ENCODE measurements at places on chromosomes 7 and 10.

GRCh38 chr10:119414081-119414611, 128.4 kb downstream of the RGS10 start:
- DNase-seq = peak; percentile 28

DNA sequence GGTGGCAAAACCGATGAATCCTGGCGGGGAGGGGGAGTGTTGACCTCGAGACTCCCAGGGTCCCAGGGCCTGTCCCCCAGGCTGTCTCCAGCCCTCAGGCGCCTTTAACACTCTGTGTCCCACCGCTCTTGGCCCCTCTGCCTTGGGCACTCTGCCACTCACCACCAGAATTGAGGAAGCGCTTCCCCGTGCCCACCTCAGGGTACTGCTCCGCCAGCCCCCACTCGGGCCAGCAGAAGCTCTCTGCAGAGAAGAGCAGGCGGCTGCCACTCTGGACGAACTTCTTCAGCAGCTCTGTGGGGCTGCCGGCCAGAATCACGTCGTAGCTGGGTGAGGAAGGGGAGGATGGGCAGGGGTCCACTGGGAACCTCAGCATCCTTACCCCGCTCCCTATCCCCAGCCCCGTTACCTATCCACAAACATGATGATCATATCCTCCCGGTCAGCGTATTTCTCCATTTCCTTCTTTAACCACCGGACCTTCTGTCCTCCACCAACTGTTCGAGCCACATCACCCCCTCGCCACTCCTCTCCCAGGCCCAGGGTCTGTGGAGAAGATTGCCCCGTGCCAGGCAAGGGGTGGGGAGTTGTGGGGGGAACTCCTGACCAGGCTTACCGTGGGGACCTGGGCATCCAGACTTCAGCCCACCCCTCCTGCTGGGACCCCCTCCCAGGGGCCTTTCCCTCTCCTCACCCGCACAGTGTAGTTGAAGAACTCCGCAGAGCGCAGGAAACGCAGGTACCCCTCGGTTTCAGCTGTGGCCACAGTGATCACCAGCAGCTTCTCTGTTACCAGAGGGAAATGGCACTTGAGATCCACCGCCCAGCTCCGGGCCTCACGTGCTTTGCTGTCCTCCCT, 1.2 kb downstream of the PLOD3 start:
- no peak for DNase-seq

- no peak for DNase-seq
Measured at GRCh38 chr7:120553491-120553890, 280.5 kb downstream of the KCND2 start.

- DNase-seq = no peak
Measured at GRCh38 chr7:133233142-133233541, 19.7 kb upstream of the EXOC4 start.

GRCh38 chr7:149859369-149859768, 14.4 kb upstream of the ATP6V0E2 start:
- no peak for DNase-seq

- DNase-seq = peak; percentile 76
Measured at GRCh38 chr7:149872419-149873073, 1.2 kb upstream of the ATP6V0E2 start.

DNA sequence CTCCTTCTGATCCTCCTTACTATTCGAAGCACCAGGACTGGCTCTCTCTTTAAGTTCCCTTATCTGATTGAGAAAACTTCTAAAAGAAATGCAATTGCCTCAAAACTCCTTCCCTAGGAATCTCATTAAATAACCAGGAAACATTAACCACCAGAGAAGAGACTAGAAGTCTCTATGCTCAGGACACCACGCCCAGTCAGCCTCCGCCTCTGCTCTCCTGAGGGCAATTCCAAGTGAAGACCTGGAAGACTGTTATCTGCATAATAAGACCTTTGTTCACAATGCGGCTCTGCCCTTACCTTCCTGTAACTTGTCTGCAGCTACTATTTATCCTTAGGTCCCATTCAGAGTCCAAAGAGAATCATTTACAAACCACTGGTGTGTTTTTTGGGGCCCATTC, 78.8 kb downstream of the ELMO1 start:
- no peak for DNase-seq

DNA sequence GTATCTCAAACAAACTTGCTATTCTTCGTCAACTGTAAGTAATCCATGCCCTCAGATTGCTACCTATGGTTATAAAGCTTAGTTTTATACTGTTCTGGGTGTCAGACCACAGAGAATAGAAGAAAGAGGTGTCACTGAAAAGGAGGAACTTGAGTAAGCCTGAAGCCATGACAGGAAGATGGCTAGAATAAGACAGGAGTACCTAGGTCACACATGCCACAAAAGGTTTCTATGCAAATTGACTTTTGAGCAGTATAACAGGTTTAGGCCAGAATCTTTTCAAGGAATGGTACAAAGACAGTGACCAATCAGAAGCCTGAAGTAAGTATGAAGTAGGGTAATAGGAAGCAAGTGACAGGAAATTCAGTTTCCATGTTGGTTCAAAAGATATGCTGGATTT, 23.5 kb downstream of the FBXW4 start:
- DNase-seq = no peak

DNA sequence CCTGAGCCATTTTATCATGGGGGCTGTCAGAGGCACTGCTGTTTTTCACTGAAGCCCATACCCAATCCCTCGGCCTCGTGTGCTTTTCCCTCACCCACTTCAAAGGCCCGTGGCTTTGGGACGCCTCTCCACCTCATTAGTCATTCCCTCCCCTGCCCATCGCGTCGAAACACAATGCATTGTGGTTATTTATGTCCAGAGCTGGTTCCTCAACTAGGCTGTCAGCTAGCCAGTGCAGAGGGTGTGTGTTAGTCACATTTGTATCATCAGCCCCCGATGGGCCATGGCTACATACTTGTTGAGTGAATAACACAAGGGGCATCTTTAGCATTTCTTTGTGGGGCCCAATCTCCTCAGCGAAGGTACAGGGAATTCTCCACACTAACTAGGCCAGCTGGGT, 3.8 kb upstream of the CRCP start:
- peak; percentile 82 for DNase-seq

- DNase-seq = no peak
Measured at GRCh38 chr7:99105756-99106155, 38.2 kb downstream of the SMURF1 start.

DNA sequence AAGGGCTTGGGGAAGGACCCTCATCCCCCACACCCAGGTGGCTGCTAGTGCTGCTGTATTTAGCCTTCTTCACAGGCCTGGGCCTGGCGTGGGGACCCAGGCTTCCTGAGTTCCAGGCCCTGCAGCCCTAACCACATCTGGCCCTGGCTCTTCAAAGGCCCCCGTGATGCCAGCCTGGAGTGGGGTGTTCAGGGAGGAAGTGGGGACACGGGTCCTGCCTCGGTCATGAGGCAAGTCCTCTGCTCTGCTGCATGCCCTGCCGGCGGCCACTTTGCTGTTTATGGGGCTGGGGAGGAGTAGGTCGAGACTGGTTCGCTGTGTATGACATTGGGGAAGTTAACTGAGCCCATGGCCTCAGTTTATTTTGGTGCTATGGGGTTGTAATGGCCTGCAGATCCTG, 8.5 kb upstream of the AQP1 start:
- DNase-seq = no peak

DNA sequence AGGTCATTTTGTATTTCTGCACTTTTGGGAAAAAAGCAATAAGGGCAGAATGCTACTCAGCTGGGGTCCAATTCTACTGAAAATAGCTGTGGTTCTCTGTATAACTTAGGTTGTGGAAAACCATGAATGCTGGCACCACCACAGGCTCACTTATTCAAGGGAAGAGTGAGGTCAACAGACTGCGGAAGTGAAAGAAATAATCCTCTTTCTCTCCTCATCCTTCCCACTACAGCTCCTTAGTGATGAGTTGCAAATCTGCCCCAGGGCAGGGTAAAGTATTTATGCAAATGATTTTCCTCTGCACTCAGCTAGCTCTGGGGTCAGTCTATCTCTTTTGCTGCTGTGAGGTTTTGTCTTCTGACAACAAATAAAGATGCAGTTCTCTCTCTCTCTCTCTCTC, 74.1 kb upstream of the PTPRZ1 start:
- DNase-seq = no peak

DNA sequence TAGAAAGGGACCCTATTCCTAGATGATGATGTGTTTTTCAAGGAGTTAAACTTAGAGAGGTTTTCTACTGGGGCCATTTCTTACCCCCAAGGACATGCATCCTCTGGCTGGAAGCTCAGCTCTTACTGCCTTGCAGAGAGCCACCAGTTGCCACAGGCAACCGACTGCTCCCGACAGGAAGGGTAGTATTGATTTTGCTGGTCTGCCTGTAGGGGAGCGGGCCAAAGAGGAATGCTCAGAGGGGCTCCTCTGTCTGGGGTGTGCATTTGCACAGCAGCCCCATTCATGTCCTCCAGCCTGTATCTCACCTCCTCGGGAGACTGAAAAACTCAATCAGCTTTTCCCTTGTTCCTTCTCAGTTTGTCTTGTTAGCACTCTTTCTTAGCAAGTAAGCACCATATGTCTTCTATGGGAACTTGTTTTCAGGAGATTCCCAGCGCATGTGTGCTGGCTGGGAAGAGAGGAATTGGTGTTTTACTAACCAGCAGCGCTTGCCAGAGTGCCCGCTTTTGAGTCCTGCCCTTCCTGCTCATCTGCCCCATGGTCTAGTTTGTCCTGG, 739.0 kb upstream of the GALNT17 start:
- no peak for DNase-seq

- peak; percentile 79 for DNase-seq
Measured at GRCh38 chr10:93991596-93992284, 2.0 kb upstream of the PLCE1 start.

GRCh38 chr7:1055956-1056784, 11.8 kb downstream of the GPR146 start:
- DNase-seq = no peak

- DNase-seq = no peak
Measured at GRCh38 chr7:305410-306151, 15.6 kb downstream of the FOXL3 start.

DNA sequence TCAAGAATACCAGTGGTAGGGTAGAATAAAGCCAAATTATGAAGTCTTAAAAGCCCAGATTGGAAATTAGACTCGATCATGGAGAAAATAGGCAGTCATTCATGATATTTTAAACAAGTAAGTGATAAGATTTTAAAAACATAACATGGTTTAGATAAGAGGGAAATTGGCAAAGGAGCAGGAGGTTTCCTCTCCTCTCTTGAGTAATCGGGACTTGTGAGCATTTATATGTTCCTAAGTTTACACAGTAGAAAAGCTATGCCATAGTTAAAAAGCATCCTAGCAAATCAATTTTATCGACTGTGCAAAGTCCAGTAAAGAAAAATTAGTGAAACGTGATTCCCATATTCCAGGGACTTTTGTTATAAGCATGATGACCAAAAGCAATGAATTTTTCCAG, 313.2 kb downstream of the AHR start:
- peak; percentile 41 for DNase-seq

- peak; percentile 61 for DNase-seq
Measured at GRCh38 chr7:105389088-105389650, 448 bp upstream of the SRPK2 start.

GRCh38 chr10:92847202-92847864, 987 bp upstream of the EXOC6 start:
- DNase-seq = peak; percentile 53

- no peak for DNase-seq
Measured at GRCh38 chr10:104650072-104650471, 9.0 kb downstream of the SORCS3 start.

- no peak for DNase-seq
Measured at GRCh38 chr7:50608196-50608906, 43.1 kb upstream of the DDC start.

DNA sequence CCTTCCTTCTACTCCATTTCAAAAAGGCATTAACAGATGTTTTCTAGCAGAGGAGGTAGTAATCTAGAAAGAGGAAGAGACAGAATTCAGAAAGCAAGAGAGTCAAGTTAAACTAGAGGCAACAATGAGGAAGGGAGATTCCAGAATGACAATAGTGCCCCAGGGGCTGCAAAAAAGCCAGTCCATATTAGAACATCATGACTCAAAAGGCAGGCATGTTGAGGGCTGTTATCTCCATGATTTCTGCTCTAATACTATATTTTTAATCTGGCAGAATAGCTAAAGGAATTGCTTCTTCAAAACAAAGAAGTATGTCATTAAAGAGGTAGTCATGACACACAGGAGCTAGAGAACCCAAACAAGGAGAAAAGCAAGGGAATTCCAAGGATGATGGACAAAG, 599.6 kb downstream of the INHBA start:
- peak; percentile 54 for DNase-seq

GRCh38 chr10:11610166-11610825, 1.2 kb downstream of the USP6NL start:
- DNase-seq = peak; percentile 20

- DNase-seq = no peak
Measured at GRCh38 chr10:85900061-85900460, 466.5 kb downstream of the GRID1 start.

DNA sequence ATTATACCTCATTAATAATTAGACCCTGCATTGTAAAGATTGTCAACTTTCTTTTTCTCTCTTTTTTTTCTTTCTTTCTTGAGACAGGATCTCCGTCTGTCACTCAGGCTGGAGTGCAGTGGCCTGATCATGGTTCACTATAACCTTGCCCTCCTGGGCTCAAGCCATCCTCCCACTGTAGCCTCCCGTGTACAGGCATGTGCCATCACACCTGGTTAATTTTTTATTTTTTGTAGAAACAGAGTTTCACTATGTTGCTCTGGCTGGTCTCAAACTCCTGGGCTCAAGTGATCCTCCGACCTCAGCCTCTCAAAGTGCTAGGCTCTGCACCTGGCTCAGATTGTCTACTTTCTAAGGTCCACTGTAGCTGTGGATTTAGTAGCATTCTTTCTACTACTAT, 50.7 kb downstream of the MDFIC start:
- no peak for DNase-seq

GRCh38 chr10:63268149-63268797, 135.1 kb downstream of the NRBF2 start:
- peak; percentile 69 for DNase-seq

DNA sequence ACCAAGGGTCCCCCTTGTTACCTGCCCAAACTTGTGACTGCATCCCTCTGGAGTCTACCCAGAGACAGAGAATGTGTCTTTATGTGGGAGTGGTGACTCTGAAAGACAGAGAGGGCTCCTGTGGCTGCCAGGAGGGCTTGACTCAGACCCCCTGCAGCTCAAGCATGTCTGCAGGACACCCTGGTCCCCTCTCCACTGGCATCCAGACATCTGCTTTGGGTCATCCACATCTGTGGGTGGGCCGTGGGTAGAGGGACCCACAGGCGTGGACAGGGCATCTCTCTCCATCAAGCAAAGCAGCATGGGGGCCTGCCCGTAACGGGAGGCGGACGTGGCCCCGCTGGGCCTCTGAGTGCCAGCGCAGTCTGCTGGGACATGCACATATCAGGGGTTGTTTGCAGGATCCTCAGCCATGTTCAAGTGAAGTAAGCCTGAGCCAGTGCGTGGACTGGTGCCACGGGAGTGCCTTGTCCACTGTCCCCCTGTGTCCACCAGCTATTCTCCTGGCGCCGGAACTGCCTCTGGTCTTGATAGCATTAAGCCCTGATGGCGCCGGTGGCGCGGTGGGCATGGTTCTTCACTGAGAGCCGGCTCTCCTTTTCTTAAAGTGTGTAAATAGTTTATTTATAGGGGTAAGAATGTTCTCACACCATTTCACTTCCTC, 19.4 kb upstream of the SH2D4B start:
- no peak for DNase-seq

All from fibroblast of pulmonary artery (primary cell).